Astrocyte (in vitro differentiated cells and primary cell): ENCODE measurements at places on chromosomes 1 and 21.

- peaks cover 22% of the 10 kb centered on the region for H3K36me3 ChIP-seq
- H3K27ac ChIP-seq, result no peak overlapping the region
- DNase-seq, result no peak
- peaks cover under 1% of the 10 kb centered on the region for H3K4me1 ChIP-seq
- H3K4me3 ChIP-seq, result no peak overlapping the region
- no peaks in the 10 kb centered on the region for H3K27me3 ChIP-seq
These were observed 6.9 kb downstream of the AKR1A1 start for GRCh38 chr1:45557422-45557944.

GRCh38 chr1:11787251-11787803 is 18.4 kb downstream of the MTHFR start:
- H3K36me3 ChIP-seq, result no peaks in the 10 kb centered on the region
- H3K4me3 ChIP-seq, result no peak overlapping the region
- DNase-seq, result peak; percentile 45
- no peak overlapping the region for H3K27ac ChIP-seq
- no peaks in the 10 kb centered on the region for H3K27me3 ChIP-seq

DNA sequence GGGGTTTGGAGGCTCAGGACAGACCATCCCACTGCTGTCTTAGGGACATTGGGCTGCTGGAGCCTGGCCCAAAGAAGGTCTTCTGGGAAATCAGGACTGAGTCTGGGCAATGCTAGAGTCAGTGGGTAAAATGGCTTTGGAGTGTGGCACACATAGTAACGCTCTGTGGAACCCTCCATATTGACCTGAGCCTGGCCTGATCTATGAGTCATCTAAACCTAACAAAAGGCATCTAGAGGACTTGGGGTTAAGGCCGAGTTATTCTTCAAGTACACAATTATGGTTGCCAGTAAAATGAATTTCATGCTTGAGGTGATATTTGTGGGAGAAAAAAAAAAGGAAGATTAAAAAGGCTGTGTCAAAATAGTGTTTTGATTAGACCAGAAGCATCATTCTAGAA is 77.7 kb downstream of the ST6GALNAC5 start:
- H3K27ac ChIP-seq, result no peak overlapping the region
- H3K36me3 ChIP-seq, result no peaks in the 10 kb centered on the region
- DNase-seq, result peak; percentile 53
- peaks cover 2% of the 10 kb centered on the region for H3K4me1 ChIP-seq

GRCh38 chr1:62090016-62090415 is 104.6 kb upstream of the L1TD1 start:
- H3K27me3 ChIP-seq, result no peaks in the 10 kb centered on the region
- H3K4me3 ChIP-seq, result no peak overlapping the region
- H3K4me1 ChIP-seq, result no peaks in the 10 kb centered on the region
- H3K27ac ChIP-seq, result no peak overlapping the region
- no peak for DNase-seq

DNA sequence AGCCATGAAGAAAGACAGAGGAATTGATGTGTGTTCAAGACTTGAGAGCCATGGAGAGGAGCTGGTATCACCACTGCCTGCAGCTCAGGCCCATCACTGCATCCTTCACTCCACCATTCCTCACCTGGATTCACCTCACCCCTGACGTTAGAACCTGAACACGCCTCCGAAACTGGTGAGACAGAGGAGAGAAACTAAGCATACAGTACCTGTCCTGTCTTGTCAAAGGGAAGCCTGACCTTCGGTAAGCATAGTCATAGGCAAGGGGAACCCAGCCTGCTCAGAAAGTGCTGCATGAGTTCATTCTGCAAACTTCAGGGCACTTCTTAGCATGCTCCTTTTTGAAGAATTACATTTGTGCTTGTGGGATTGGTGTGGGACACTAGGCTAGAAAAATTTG is 425.8 kb downstream of the DSCAM start:
- H3K36me3 ChIP-seq, result no peaks in the 10 kb centered on the region
- no peak overlapping the region for H3K27ac ChIP-seq
- H3K27me3 ChIP-seq, result no peaks in the 10 kb centered on the region
- H3K4me1 ChIP-seq, result no peaks in the 10 kb centered on the region
- DNase-seq, result no peak

GRCh38 chr1:43518935-43519686 is 11.6 kb upstream of the PTPRF start:
- H3K36me3 ChIP-seq, result no peaks in the 10 kb centered on the region
- H3K27ac ChIP-seq, result no peak overlapping the region
- no peaks in the 10 kb centered on the region for H3K27me3 ChIP-seq
- H3K4me1 ChIP-seq, result no peaks in the 10 kb centered on the region
